ENCODE measurements at places on chromosomes 3 and 15. TPM values are rescaled to one million over a fixed set of nuclear protein-coding genes. Genes with fewer than 3 reads are reported as not detected.

GRCh38 chr15:23074684-23075083, 35.3 kb upstream of the TUBGCP5 start:
- DNase-seq = no peak

GRCh38 chr3:55519019-55519418, 31.9 kb upstream of the WNT5A start:
- DNase-seq = no peak

DNA sequence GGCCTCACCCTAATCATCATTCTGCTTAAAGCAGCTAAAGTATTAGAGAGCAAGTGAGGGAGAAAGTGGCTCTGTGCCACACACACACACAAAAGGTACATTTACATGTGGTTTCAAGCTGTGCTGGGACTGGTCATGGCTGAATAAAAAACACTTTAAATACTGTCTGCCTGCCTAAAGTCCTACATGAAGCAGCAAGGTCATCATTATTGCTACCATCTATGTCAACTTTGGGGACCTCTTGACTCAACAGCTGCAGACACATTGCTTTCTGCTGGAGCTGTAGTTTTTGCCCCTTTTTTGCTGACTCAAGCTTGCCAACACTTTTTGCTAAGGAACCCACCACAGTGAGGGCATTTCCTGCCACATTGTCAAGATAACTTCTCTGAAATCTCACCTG, 1237.9 kb downstream of the ROBO2 start:
- no peak for DNase-seq

GRCh38 chr15:69119683-69120395, 40.6 kb upstream of the GLCE start:
- DNase-seq = no peak

DNA sequence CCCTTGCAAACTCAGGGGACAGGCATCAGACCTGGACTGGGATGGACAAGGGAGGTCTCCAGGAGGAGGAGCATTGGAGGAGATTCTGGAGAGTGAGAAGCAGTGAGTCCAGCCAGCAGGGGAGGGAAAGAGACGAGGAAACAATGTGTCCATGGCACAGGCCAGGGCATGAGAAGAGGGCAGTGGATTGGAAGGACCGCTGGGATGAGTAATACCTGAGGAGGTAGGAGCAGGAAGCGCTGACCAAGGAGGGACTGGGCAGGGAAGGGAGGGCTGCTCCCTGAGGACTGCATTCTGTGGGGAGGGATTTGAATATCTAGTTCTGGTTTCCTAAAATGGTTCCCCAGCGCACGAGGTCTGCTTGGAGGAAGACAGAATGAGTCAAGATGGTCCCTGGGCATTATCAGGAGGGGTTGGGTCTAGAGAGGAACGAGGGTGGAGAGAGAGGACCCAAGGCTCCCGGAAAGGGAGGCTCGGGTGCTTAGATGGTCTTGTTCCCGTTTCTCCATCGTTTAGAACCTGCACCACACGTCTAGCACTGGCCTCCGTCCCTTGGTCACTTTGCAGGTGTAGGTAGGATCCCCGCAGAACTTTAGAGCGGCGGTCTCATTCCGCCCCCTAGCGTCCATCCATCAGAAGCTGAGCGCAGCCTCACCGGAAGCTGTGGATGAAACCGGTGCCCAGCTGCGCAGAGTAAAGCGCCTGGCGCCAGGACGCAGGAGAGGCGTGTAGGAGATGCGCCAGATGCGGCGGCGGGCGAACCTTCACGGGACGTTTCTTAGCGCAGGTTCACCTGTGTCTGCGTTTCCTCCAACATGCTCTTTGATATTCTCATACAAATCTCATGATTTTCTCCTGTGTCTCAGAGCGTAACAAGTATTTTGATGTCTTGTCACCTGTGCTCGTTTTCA, 190.7 kb upstream of the NDN start:
- DNase-seq = no peak

GRCh38 chr3:73508330-73508954, 116.3 kb downstream of the PDZRN3 start:
- no peak for DNase-seq

GRCh38 chr3:190526787-190527762, 13.2 kb downstream of the IL1RAP start:
- DNase-seq = no peak

GRCh38 chr15:74172701-74173379, 670 bp upstream of the ISLR start:
- DNase-seq = no peak

- no peak for DNase-seq
Measured at GRCh38 chr3:23113455-23114171, 89.5 kb upstream of the UBE2E2 start.

DNA sequence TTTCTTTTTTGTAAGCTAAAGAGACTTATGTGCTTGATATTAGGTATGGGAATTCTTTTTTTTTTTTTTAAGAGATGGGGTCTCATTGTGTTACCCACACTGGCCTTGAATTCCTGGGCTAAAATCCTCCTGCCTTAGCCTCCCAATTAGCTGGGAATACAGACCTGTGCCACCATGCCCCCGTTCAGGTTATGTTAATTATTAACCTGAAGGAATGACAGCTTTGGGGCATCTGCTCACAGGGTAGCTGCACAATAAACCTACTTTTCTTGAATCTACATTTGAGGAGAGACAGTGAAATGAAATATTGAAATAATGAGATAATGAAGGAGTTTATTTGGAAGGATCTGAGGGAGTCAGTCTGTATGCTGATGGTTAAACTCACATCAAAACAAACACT, 158.2 kb upstream of the FAM3D start:
- DNase-seq = no peak

GRCh38 chr3:195183071-195183776, 87.7 kb downstream of the XXYLT1 start:
- no peak for DNase-seq

GRCh38 chr15:45729141-45729540, 94.3 kb downstream of the SQOR start:
- DNase-seq = no peak

GRCh38 chr3:61152071-61152470, 99.2 kb downstream of the FHIT start:
- no peak for DNase-seq

DNA sequence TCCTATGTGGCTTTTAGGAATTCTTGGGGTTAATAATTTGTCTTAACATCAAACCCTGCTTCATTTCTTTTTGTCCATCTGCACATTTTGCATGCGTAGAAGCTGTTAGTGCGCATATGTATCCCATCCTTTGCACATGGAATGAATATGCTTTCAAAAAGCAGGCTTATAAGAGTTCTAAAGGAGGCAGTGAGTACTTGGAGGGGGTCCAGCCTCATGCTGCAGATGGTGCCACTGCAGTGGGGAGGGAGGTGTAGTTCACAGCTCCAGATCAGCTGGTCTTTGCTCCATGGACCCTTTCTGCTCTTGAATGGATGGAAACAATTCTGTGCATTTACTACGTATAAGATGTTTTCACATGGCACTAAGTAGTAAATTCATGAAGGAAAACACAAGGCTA, 20.7 kb upstream of the SSR3 start:
- no peak for DNase-seq

DNA sequence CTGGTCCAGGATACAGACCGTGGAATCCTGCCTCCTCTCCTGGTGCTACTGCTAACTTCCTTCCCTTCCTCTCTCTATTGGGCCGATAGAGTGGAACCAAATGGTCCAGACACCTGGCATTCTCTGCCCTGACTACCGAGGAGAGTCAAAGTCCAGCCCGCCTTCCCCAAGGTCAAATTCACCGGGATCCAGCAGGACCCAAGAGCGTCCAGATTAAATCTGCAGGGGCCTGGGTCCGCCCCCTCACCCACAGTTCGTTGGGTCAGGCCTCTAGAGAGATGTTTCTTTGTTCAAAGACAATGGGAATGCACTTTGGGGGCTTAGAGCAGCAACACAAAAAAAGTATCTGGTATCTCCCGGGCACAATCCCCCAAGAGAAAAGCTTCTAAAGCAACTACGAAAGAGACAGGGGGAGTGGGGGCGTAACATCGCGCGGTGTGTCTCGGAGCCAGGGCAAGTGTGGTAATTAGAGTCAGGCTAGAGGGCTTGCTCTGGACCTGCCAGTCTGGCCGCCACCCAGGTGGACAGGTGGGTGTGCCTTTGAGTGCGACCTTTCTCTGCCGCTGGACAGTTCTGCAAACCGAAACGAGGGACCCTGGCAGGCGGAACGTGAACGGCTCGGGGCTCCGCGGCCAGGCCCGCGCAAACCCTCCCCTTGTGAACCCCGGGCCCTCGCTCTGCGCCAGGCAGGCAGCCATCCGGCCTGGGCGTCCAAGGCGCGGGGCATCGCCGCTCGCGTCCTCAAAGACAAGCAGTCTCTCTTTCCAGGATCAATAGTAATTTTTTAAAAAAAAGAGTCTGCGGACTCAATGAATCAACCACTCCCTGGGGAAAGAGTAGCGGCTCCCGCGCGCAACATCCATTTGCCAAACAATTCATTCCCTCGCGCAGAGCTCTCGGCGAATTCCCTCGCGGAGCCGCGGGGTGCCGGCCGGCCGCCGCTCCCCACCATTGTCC, 806 bp downstream of the KLHL25 start:
- DNase-seq = no peak

DNA sequence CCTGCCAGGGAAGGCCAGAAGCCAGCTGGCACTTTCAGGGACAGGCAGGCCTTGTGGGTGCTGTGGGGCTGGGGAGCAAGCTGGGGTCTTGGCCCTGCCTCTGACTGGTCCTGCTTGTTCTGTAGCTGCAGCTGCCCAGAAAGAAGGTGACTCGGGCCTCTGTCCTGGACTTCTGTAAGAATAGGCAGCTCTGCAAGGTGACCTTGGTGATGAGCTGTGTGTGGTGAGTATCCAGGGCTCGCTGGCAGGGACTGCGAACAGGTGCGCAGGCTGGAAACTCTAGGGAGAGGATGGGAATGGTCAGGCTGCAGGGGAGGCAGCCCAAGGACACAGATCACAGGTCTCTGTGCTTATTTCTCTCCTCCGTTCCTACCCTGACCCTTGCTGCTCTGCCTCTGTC, 31.2 kb downstream of the SLC22A14 start:
- no peak for DNase-seq

DNA sequence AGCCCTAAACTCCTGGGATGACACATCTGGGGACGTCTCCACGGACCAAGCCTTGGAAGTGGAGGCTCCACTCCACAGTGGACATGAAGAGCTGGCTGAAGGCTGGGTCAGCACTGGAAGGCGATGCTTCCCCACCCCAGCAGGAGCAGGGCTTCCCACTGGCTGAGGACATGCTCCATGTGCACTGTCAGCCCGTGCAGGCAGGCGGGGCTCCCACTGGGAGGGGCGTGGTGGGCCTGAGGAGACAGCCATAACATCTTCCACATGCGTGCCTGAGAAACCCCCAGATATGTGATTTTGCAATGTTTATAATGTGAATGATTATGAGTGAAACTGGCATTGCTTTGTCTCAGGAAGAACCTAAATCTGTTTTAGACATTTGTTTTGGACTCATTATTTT, 231.3 kb downstream of the KLF13 start:
- no peak for DNase-seq

DNA sequence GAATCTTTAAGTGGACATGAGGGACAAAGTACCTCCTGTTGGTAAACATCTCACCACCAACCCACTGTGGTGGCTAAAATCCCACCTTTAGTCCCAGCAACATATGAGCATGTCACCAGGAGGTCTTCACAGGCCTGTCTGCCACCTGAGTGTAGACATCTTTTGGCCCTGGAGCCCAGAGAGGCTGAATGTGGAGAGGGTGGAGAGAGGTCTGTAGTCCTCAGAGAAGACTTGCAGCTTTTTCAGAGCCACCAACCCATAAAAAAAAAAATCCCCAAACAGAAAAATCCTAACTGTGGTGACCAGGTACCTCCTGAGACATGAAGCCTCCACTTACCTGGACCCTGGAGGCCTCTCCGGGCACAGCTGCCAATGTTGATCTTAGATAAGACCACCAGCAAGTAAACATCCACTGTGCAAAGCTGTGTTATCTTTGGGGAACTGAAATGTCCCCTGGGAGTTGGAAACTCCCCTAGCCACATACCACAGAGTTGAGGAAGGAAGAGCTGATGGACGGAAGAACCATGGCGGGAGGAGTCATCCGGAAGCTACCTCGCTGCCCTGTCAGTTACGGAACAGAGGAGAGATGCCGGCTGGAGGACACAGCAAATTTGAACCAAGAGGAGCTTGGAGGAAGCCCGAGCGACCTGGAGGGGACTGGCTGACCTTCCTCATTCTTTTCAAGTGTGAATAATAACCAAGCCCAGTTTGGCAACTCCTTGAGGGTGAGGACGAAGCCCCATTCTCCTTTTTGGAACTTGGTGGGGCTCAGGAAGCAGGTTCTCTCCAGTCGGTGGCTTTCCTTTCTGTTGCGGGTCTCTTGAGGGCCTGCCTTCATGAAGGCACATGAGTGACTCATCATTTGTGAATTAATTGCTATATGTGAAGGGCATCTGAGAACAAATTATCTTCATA, at the start of gene GHRL:
Gene GHRL, minus strand, starts transcription at position 443 of the 915 bp plus-strand sequence. CDS start 2,767 bp downstream, outside the sequence.
- DNase-seq = no peak

- DNase-seq = no peak
Measured at GRCh38 chr15:34155859-34156258, 54.0 kb downstream of the PGBD4 start.

DNA sequence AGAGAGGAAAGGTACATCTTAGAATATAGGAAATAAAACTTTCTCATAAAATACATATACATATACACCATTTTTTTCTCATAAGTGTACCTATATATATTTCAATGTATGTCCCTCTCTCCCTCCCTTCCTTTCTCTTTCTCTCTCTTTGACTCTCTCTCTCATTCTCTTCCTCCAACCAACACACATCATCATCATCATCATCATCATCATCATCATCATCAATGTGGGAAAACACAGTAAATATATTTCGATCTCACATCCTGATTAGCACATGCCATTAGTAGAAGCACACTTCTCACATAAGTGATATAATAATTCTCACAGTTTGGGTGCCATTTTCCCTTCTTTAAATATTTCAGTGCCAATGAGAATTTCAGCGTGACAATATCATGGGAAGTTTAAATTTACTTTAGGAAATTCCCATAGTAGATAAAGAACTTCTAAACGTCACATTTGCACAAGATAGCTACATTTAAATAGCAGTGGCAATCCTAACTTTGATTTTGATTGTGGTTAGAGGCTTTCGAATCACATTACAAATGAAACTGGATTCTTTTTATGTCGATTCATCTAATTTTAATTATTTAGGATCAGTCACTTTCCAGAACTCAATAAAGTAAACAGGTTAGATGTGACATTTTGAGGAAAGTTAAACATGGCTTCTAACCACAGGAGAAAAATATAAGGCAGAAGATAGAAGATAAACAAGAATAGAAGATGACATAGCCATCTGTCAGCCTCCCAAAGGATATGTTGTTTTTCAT, 33.0 kb upstream of the ACTC1 start:
- no peak for DNase-seq

Gene SLC22A13
- total RNA-seq = 0.59 TPM

Gene C3orf33
- 3.0 TPM for total RNA-seq

Gene NME9
- 0.98 TPM for total RNA-seq

Gene TGM4
- total RNA-seq = 0.16 TPM

Gene ARRDC4
- 13.9 TPM for total RNA-seq

Gene HCLS1
- 37.8 TPM for total RNA-seq

Gene GOLGA8R
- 4.5 TPM for total RNA-seq

Gene IFT80
- 41.0 TPM for total RNA-seq

Gene C3orf49
- not detected for total RNA-seq

Gene EFHB
- 2.6 TPM for total RNA-seq

Gene C3orf52
- total RNA-seq = 8.5 TPM

Gene SLC2A2
- not detected for total RNA-seq

Gene RASL12
- 20.6 TPM for total RNA-seq
